ENCODE measurements at places on chromosomes 2 and 18.

DNA sequence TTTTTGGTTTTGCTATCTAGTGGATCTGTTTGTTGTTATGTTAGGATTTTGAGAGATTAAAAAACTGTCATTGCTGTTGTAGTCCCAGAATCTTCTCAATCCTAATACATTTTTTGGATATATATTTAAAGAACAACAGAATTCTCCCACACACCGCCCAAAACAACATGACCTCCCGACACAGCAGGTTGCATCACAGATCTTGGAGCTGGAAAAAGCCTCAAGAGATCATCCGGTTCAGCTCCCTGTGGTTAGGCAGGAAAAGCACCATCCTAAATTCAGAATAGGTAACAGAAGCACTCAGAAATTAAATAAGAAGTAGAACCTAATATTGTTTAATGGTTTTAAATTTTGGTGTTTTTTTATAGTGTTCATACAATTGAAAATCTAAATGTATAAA lies 251.4 kb upstream of the STON1 start:
- no peak for DNase-seq

DNA sequence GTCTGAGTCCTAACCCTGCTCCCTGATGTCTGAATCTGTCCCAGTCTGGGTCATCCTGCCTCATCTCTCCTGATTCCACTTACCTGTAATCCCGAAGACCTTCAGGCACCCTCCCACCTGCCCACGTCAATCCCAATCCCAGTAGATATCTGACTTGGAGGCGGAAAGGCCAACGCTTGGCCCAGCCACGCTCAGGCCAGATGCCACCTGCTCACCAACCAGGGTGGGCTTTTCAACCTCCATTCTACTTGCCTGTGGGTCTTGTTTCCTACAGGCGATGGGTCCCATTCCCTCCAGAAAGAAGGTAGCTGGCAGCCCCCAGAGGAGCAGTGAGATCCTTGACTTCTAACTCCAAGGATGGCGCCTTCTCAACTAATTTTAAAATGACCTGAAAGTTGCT lies 59.7 kb downstream of the INPP5D start:
- DNase-seq, result no peak

GRCh38 chr2:237876532-237876931 lies 17.1 kb downstream of the RAMP1 start:
- peak; percentile 28 for DNase-seq

DNA sequence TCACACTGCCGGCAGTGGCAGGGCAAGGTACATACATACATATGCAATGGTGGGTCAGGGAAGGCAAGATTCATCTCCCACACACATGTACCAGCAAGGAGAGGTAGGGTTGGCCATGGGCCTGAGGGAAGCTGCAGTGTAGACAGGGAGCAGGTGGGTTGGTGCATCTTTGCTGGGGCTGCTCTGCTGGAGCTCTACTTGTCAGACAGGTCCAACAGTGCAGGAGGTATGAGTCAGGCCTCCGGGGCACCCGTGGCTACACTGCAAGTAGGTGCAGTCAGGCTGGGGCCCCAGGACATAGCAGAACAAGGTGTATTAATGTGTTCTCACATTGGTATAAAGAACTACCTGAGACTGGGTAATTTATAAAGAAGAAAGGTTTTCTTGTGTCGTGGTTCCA lies 281.1 kb upstream of the COL3A1 start:
- DNase-seq, result no peak

DNA sequence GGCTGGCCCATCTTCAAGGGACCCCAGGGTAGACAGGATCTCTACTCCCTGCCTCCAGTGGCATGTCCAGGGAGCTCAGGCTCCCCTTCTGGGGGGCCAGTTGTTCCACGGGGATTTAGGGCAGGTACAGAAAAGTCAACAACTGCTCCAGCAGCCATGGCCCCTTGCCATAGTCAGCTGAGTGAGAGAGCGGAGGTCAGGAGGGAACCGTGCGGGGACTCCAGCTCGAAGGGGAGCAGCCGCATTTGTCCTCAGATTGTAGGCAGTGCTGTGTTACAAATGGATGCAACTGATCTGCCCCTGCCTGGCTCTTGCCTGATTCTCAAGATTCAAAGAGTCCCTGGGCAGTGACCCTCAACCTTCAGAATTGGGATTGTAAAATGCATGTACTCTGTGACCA lies 49.9 kb downstream of the ITGB1BP1 start:
- DNase-seq, result no peak

DNA sequence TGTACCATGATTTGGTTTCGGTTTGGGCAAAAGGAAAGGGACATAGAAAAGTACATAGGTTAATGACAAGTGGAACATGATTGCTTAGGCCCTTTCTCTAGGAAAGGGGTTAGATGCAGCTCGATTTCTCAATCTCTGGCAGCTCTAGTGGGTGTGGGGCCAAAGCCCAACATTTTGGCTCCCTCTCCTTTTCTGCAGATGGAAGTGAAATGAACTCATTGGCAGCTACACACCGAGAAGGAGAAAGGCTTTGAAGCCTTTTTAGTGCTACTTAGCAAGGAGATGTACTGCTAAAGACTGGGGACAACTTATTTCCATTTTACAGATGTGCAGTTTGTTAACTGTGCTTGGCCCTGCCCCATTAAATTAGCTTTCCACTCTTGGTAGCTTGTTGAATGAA lies 93.8 kb downstream of the LYPD6B start:
- no peak for DNase-seq

DNA sequence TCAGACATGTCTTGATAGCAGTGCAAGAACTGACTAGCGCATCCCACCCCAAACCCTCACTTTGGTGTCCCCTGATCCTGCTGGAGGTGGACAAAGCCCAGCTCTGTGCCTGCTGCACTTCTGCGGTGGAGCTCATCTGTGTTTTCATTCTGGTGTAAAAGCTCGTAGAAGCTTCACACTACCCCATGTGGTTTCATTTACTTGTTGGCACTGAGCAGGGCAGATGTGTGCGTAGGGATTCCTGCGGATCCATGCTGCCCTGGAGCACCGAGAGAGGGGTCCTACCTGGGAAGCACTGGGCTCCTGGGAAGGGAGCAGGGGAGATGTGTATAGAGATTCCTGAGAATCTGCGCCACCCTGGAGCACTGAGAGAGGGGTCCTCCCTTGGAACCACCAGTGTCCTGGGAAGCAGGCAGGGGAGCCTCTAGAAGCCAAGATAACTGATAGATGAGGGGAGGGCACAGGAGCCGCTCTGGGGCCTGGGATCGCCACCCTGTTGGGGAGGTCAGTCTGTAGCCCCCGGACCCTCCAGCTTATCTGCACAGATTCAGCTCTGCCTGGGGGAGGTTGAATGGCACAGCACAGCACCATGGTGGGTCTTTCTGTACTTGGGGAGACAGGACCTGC lies 106.9 kb upstream of the OTOS start:
- no peak for DNase-seq

- no peak for DNase-seq
Measured at GRCh38 chr2:165897726-165898125, 55.9 kb downstream of the TTC21B start.

DNA sequence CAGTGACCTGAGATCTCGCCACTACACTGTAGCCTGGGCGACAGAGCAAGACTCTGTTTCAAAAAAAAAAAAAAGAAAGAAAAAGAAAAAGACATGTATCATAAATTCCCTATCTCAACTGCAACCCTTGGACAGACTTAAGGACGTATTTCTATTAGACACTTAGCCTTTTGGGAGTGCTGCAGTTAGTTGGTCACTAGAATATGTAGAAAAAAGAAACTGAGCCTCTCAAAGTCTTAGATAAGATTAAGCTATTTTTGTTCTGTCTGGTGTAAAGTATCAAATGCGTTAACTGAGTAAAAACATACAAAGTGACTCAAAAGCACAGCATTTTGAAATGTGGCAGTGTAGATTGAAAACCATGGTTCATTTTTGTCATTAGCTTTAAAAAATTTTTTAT lies 7.3 kb downstream of the NBEAL1 start:
- DNase-seq, result no peak

- DNase-seq, result no peak
Measured at GRCh38 chr2:128970332-128971116, 651.9 kb upstream of the HS6ST1 start.

- DNase-seq, result no peak
Measured at GRCh38 chr2:16624436-16624780, 41.2 kb downstream of the CYRIA start.

GRCh38 chr2:16264491-16264890 lies 324.1 kb downstream of the MYCN start:
- DNase-seq, result no peak

- DNase-seq, result no peak
Measured at GRCh38 chr2:239355139-239355538, 45.7 kb downstream of the HDAC4 start.

GRCh38 chr2:238504181-238504931 lies 77.6 kb downstream of the ASB1 start:
- no peak for DNase-seq

- DNase-seq, result no peak
Measured at GRCh38 chr18:76051396-76052226, 443.4 kb downstream of the ZNF516 start.

- DNase-seq, result no peak
Measured at GRCh38 chr2:19491796-19492195, 133.4 kb upstream of the OSR1 start.

- no peak for DNase-seq
Measured at GRCh38 chr2:182541268-182541667, 114.4 kb upstream of the PDE1A start.

GRCh38 chr2:241195506-241196130 lies 7.1 kb downstream of the ANO7 start:
- peak; percentile 2 for DNase-seq

GRCh38 chr2:60094450-60094929 lies 459.0 kb downstream of the BCL11A start:
- DNase-seq, result no peak

DNA sequence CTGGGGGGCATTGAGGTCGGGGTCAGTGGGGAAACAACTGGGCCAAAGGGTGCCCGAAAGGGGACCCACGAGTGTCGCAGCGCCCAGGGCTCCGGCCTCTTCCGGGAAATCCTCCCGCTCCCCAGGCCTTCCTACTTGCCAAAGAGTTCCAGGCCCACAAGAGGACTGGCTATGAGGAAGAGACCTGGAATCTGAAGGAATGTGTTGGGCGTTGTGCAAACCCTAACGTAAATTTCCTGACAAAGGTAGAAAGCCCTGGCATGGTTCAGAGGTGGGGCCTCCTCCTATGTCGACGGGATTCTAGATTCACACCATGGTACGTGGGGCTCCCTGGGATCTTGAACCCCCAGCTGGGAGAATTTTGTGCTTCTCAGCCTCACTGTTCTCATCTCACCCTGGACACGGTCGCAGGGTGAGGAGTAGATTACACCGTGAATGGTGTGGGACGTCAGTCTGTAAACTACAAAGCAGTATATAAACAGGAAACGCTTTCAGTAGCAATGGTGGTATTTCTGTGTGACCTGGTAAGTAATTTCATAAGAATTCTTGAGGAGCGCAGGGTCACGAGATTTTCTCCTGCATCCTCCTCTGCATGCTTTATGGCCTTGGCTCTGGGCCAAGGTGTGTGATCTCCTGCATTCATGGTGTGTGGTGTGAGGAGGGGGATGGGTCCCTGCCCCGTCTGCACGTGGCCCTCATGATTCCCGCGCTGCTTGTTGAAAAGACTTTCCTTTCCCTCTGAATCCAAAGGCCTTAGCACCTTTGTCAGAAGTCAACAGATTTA lies 868 bp downstream of the HSBP1L1 start:
- DNase-seq, result no peak

GRCh38 chr2:23606196-23606595 lies 221.2 kb downstream of the KLHL29 start:
- DNase-seq, result no peak

- no peak for DNase-seq
Measured at GRCh38 chr2:200567932-200568331, 17.9 kb upstream of the AOX1 start.

DNA sequence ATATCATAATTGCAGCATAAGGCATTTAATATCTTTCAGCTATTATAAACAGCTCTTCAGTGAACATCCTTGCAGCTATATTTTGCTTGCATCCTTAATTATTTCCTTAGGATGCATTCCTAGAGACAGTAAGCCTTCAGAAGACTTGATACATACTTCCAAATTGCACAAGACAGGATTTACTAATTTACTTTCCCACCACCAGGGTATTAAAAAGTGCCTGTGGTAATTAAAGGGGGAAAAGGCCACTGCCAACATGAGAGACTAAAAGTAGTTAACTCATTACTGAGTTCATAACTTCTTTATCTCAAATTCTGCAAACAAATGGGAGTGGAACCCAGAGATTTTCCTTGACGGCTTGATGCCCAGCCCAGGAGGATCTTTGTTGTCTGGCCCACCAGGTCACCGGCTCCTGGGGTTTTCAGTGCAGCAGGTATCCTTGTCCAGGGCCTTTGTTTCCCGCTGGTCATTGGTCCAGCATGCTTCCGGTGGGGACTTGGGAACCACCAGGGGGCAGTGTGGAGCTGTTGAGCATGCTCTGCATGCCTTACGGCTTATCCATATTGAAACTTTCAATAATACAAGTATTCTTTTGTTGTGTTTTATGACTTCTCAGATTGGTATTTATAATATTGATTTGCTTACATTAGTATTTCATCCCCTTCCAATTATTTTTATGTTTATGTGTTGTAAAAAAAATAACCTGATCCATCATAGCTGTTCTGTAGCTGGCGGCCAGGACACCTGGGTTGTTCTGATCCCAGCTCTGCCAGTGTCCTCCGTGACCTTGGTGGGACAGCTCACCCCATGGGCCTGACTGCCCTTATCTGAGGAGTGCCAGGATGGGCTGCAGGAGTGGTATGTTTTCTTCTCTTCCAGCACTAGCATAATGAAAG lies 61.4 kb downstream of the TGOLN2 start:
- peak; percentile 86 for DNase-seq

GRCh38 chr2:104599787-104600510 lies 254.0 kb upstream of the POU3F3 start:
- DNase-seq, result no peak

DNA sequence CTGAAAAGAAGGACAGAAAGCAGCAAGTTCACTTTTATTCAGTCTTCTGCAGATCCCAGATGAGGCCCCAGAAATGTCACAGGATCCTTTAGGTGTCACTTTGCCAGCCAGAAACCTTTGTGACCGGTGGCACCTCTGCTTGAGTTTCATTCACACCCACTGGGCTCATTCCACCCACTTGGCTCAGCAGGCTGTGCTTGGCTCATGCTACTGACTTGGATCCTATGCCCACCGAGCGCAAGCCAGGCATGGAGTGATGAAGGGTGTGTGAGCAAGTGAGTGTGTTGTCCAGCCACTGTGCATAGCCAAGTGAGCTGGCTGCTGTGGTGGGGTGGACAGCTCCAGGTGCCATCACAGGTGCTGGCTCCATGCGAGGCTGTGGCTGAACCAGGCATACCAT lies 357.0 kb upstream of the GULP1 start:
- no peak for DNase-seq

- no peak for DNase-seq
Measured at GRCh38 chr2:113977660-113978523, 88.0 kb downstream of the ACTR3 start.

DNA sequence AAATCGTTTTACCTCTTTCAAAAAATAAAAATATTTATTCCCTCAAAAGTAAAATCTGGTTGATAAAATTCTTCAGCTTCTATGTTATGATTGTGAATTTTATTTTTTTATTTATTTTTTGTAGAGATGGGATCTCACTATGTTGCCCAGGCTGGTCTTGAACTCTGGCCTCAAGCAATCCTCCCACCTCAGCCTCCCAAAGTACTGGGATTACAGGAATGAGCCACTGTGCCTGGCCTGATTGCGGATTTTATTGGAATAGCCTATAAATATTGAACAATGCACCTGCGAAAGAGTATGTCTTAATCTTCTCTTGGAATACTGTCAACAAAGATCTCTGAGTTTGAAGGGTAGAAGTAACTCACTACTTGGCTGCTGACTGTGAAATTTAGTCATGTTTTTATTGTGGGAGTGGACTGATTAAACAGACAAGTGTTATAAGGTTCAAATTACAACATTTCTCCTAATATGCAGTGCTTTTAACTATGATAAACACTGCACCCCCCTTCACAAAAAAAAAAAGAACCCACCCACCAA lies 138.0 kb downstream of the AFF3 start:
- no peak for DNase-seq

- DNase-seq, result no peak
Measured at GRCh38 chr2:33131111-33131510, 184.4 kb downstream of the LTBP1 start.

Measured in psoas muscle (tissue), 8 donors.